ENCODE measurements at places on chromosomes 2 and 18.

- no peak for DNase-seq
Measured at GRCh38 chr2:161135951-161136593, 24.2 kb upstream of the TANK start.

- no peak for DNase-seq
Measured at GRCh38 chr18:52716973-52717372, 377.0 kb downstream of the DCC start.

GRCh38 chr18:63329431-63330145 is 10.0 kb upstream of the BCL2 start:
- no peak for DNase-seq

- no peak for DNase-seq
Measured at GRCh38 chr2:19274439-19274838, 84.0 kb downstream of the OSR1 start.

DNA sequence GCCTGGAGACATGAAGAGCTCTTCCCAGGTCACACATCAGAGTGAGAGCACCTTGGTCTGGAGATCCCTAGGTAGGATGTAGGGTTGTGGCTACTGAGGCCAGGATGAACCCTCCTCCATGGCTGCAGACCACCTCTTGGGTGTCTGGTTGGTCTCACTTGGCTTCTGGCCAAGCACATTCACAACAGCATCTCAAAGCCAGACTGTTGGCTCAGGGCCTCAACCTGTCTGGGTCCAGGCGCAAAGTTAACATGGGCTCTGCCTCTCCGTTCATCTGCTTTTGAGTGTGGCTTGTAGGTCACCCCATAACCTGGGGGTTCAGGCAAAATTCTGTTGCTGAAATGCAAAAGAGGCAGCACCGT is 40.1 kb downstream of the RHOB start:
- DNase-seq, result no peak

- no peak for DNase-seq
Measured at GRCh38 chr18:11882636-11883035, 25.5 kb downstream of the MPPE1 start.

DNA sequence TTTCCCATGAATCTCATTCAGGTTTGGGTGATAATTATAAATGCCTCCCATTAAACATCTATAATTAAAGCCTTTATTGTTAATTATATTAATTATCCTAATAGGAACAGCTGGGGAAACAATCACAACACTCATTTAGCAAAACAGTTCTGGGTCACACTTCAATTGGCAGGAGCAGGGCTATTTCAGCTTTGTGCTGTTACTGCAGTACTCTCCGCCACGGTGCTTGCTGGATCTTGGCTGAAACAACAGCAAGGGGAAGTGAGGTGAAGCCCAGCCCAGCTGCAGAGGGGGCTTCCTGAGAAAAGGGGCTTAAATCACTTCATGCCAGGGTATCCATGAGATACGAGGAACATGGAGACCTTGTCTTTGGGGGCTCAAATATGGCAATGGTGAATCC is 79.5 kb upstream of the SOX11 start:
- DNase-seq, result no peak

GRCh38 chr2:73084971-73085370 is 13.5 kb upstream of the SFXN5 start:
- DNase-seq, result no peak

- DNase-seq, result peak; percentile 40
Measured at GRCh38 chr2:8456151-8457091, 225.4 kb upstream of the ID2 start.

- DNase-seq, result no peak
Measured at GRCh38 chr2:44895061-44895460, 46.4 kb upstream of the SIX3 start.

- no peak for DNase-seq
Measured at GRCh38 chr2:73257425-73258125, 23.5 kb downstream of the CCT7 start.

DNA sequence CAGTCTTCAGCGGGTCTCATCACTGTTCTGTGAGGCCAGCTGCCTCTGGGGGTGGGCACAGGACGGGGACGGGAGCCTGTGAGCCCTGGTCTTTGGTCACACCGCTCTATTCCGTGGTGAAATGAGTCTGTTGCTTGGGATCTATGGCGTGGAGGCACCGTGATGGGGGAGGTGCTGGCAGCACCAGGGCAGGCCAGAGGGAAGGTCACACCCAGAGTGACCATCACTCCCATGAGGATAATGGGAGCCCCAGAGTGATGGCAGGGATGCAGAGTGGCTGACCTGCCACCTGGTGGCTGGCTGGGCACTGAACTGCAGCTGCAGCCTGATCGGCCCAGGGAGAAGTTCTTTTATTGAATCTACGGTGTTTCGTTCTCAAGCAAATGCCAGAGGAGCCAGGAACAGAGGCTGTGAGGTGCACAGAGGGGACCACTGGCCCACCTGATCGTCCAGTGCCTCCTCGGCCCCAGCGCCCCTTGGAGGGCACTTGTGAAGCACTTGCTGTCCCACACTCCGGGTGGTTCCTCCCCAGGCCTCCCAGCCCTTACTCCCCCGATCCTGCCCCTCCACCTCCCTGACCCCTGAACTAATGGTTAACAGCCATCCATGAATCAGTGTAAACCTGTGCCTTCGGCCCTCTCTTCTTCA is 17.9 kb downstream of the KCNIP3 start:
- DNase-seq, result no peak

DNA sequence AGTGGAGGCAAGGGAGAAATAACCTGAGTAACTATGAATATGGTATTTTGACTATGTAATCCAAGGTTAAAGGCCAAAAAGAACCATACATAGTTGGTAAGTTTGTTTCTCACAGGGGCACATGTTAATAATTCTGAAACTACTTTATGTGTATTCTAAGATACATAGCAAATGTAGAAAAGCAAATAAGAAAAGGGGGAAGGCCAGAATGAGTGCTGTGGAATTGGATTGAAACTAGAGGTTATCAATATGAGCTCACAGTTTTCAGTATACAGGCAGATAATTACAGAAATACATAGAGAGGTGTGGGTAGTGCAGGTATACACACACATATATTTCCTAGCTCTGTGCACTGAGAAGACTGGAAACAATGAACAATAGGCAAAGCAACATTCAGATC is 13.7 kb downstream of the INO80C start:
- DNase-seq, result no peak

GRCh38 chr2:231332388-231332787 is 63.1 kb upstream of the B3GNT7 start:
- DNase-seq, result no peak

All from stimulated activated CD4-positive, alpha-beta T cell treated with anti-CD3 and anti-CD28 coated beads, Interleukin-4, amount 100 ng/mL, for 48 hours (primary cell).